ENCODE measurements at places on chromosomes 4 and X.

- no peak for DNase-seq
Measured at GRCh38 chrX:96538104-96538725, 146.4 kb upstream of the DIAPH2 start.

GRCh38 chr4:113645771-113646441, 115.6 kb downstream of the CAMK2D start:
- DNase-seq: peak; percentile 37

GRCh38 chr4:185480016-185480732, 8.6 kb upstream of the CCDC110 start:
- no peak for DNase-seq

DNA sequence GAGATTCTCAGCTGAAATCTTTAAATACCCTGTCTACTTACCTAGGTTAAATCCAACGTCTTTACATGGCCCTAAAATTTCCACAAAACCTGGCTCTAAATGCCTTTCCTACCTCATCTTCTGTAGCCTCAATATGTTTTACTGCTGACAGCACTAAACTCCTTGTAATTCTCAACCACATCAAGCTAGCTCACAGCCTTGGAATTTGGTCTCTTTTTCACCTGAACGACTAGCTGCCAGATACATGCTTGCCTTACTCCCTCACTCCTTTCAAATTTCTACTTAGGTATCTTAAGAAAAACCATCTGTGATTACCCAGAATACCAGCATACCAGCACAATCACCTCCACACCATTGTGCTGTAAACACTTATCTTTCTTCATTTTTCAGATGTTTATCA, 635.6 kb upstream of the PCDH10 start:
- no peak for DNase-seq

DNA sequence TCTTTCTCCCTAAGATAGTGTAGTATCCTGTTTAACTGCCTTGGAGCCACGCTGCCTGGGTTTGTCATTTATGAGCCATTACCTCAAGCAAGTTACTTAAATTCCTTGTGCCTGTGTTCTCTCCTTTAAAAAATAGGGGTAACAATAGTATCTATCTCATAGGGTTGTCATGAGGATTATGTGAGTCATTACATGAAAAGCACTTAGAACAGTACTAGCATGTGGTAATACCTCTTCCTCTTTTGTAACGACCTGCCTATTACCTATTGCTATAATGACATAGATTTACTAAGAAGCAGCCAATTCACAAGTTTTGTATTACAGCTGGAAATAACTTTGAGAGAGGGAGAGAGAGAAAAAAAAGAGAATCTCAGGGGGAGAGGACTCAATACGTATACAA, 834.7 kb downstream of the RAPGEF2 start:
- no peak for DNase-seq

- DNase-seq: no peak
Measured at GRCh38 chrX:72027024-72027913, 104.4 kb downstream of the RTL5 start.

GRCh38 chrX:133660281-133660680, 245.0 kb upstream of the GPC4 start:
- peak; percentile 50 for DNase-seq

DNA sequence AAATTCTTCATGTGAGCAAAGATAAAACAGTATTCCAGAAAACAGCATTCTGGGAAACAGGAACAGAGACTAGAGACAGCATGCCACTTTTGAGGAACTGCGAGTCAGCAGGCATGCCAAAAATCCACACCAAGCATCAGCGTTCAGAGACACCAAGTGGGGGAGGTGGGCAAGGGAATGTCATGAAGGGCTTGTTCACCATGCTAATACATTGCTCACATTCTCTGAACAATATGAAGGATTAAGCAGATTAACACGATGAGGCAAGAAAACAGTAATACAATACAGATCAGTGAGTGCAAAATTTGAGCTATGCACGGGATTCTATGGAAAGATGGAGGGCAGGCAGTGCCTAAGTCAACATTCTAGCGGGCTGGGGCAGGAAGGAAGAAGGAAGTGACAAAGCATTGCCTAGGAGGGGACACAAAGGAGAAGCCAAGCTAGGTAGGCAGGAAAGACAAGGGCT, 278.3 kb downstream of the FBXW7 start:
- peak; percentile 48 for DNase-seq

- peak; percentile 50 for DNase-seq
Measured at GRCh38 chr4:4443821-4444220, 56.9 kb downstream of the NSG1 start.

- DNase-seq: no peak
Measured at GRCh38 chr4:129261584-129261983, 165.6 kb downstream of the C4orf33 start.

DNA sequence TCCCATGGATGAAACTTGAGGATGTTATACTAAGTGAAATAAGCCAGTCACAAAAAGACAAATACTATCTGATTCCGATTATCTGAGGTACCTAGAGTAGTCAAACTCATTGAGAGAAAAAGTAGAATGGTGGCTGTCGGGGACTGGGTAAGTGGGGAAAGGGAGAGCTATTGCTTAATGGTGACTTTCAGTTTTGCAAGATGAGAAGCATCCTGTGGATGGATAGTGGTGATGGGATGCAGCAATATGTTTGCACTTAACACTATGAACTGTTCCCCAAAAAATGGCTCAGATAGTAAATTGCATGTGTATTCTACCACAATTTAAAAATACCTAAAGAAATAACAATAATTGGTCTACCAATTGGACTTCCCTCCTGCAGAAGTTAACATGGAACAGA, 181.5 kb downstream of the SHROOM3 start:
- DNase-seq: no peak

DNA sequence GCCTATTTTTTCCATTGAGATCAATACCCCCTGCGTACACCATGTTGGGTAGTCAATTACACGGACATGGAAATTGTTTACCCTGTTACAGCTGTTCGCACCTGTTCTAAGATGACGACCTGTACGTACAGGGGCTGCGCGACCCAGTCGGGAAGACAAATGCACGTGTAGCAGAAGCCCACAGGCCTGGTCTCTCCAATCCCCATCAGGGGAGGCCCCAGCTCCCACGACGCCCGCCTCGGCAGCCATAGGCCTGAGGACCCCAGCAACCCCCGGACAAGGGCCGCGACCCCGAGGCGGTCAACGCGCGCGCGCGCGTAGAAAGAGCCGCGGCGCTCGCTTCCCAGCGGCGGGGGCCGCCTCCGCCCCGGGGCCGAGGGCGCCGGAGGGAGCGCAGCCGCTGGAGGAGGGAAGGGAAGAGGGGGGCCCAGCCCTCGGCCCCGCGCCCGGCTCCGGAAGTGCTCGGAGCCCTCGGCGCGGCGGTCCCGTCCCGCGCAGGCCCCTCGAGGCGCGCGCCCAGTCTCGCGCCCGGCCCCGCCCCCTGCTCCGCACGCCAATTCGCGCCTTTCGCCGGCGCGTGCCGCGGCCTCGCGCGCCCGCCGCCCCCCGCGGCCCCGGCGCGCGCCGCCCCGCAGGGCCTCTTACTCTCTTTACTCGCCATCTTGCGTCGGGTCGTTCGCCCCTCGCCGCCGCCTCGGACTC, 618 bp downstream of the RBBP7 start:
- peak; percentile 27 for DNase-seq

GRCh38 chrX:130118441-130119311, 8.4 kb upstream of the ELF4 start:
- DNase-seq: peak; percentile 34

GRCh38 chrX:94722578-94722977, 1048.6 kb downstream of the FAM133A start:
- DNase-seq: no peak

- no peak for DNase-seq
Measured at GRCh38 chr4:116636917-116637316, 448.5 kb downstream of the TRAM1L1 start.

DNA sequence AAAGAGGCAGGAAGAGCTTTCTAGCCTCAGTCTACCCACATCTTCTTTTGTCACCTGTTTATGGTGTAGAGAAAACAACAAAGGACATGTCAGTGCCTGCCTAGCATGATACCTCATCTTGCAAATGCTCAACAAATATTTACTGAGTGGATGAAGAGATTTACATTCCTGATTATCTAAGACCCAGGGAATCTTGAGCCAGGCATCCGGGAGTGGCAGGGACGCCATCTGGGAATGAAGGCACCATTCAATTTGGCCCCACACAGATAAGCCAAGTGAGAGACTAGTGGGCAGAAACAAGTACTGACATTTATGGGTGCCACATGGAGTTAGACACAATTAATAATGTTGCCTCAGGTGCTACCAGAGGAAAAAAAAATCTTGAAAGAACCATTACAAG, 36.8 kb upstream of the CASK start:
- DNase-seq: no peak

- peak; percentile 6 for DNase-seq
Measured at GRCh38 chr4:71709961-71710360, 73.9 kb downstream of the GC start.

GRCh38 chr4:77880784-77881183, 18.2 kb downstream of the MRPL1 start:
- no peak for DNase-seq

DNA sequence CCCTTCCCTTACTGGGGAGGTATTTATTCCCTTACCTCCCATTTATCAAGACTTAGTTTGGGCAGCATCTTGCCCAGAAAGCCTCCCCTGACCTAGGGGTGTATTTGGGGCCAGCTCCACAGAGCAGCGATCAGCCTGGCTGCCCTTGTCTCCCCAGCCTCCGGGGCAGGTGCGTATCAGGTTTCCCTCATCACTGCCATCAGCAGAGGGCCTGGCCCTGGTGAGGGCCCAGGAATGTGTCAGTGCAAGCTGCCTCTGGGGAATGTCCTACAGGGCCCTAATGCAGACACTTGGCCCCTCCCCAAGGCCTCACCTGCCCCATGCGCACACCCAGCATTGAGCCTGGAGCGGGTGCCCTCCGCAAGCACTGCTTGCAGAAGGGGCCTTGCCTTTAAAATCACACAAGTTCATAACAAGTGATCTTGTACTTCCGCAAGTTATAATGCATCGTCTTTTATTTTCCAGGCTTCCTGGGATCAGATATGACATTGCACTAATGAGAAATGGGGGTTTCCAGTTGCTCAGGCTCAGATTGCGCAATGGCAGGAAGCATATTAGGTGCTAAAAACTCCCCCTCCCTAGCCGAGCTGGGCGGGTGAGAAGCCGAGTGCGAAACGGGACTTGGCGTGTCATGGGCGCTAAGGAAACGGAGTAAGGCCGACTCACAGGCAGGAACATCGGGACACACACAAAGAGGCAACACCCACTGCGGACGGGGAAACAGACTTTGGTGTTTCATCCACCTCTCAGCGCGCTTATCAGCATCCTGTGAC, 25.4 kb upstream of the AFAP1 start:
- DNase-seq: peak; percentile 28

- no peak for DNase-seq
Measured at GRCh38 chr4:76434901-76435527, at the start of gene SHROOM3. SHROOM3 (plus strand) TSS chr4:76435229; CDS start chr4:76436053, 824 bp downstream.

GRCh38 chr4:92333016-92333415, 29.2 kb downstream of the GRID2 start:
- no peak for DNase-seq

DNA sequence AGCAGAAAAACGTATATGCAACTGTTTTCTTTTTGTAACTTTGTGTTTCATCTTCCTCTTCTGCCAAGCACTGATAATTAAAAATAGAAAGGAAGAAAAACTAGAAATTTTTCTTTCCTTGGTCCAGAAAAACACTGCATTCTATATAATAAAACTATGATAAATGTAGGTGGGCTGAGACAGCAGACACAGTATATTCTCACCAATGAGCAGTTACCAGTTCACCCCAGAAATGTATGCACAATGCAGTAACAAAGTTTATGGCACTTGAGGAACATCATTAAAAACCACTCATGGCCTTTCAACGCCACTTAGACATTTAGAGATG, 79.4 kb downstream of the FAT1 start:
- no peak for DNase-seq

GRCh38 chr4:71232846-71233245, 106.0 kb upstream of the SLC4A4 start:
- DNase-seq: no peak

GRCh38 chr4:156182269-156182668, 228.6 kb upstream of the CTSO start:
- no peak for DNase-seq

GRCh38 chr4:175421506-175421905, 390.6 kb downstream of the GPM6A start:
- peak; percentile 6 for DNase-seq

GRCh38 chrX:33210156-33210555, 1.2 kb downstream of the DMD start:
- no peak for DNase-seq

GRCh38 chr4:26826721-26827120, 33.9 kb upstream of the STIM2 start:
- no peak for DNase-seq

GRCh38 chrX:74779175-74779574, 146.1 kb downstream of the NEXMIF start:
- DNase-seq: no peak

GRCh38 chrX:108396188-108396891, 41.9 kb downstream of the COL4A6 start:
- no peak for DNase-seq

DNA sequence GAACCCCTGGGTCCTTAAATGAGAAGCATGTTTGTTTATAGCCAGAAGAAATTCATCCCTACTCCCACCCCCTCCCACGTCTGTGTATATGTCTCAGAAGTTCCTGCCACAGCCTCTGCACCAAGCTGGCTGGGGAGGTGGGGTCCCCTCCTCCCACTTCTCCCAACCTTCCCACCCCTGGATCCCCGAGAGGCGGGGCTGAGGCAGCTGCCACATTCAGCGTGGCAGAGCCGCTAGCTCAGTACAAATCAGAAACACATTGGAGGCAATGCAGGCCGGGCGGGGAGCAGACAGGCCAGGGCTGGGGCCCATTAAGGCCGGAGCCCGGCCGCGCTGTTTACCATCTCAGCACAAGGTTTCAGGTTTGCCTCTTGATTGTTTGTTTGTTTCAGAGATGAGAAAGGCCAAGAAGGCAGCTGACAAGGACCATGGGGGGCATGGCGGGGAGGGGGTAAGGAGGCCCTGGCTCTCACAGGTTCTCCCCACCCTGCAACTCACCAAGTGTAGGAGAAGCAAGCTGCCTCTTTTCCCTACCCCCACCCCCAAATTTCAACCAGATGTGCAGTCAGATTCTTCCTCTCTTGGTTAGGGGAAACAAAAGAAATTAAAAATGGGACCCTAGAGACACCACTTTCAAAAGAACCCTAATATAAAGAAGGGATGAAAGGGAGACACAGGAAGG, 22.3 kb downstream of the PJA1 start:
- DNase-seq: peak; percentile 33

DNA sequence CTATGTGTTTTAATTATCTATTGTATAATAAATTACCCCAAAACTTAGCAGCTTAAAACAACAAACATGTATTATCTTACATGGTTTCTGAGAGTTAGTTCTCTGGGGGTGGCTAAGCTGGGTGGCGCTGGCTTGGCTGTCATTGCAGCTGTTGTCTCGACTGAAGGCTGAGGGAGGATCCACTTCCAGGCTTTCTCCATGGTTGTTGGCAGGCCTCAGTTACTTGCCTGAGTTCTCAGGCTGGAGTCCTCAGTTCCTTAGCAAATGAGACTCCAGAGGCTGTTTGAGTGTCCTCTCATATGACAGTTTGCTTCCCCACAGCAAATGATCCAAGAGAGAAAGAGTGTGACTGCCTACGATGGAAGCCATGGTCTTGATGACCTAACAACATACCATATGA, 23.5 kb upstream of the GALNT7 start:
- DNase-seq: no peak

GRCh38 chr4:84235126-84235944, 263.8 kb downstream of the NKX6-1 start:
- no peak for DNase-seq
